Cerebellar nuclear complex (tissue), 1 donor: ENCODE measurements at places on chromosomes 11 and 22.

- DNase-seq: no peak
Measured at GRCh38 chr11:116994195-116994594, 104.0 kb downstream of the SIK3 start.

- DNase-seq: no peak
Measured at GRCh38 chr22:24460418-24461089, 33.2 kb downstream of the ADORA2A start.

- DNase-seq: no peak
Measured at GRCh38 chr11:99960536-99960935, 726.6 kb upstream of the ARHGAP42 start.

GRCh38 chr11:66316849-66317251 lies at the start of gene CD248:
TSS of gene CD248 (minus strand) at chr11:66317044. CDS start at chr11:66317027, 17 bp downstream.
- DNase-seq: no peak

- no peak for DNase-seq
Measured at GRCh38 chr11:36751996-36752395, 154.0 kb upstream of the RAG2 start.

- DNase-seq: no peak
Measured at GRCh38 chr22:20741634-20742581, 32.0 kb upstream of the SERPIND1 start.

DNA sequence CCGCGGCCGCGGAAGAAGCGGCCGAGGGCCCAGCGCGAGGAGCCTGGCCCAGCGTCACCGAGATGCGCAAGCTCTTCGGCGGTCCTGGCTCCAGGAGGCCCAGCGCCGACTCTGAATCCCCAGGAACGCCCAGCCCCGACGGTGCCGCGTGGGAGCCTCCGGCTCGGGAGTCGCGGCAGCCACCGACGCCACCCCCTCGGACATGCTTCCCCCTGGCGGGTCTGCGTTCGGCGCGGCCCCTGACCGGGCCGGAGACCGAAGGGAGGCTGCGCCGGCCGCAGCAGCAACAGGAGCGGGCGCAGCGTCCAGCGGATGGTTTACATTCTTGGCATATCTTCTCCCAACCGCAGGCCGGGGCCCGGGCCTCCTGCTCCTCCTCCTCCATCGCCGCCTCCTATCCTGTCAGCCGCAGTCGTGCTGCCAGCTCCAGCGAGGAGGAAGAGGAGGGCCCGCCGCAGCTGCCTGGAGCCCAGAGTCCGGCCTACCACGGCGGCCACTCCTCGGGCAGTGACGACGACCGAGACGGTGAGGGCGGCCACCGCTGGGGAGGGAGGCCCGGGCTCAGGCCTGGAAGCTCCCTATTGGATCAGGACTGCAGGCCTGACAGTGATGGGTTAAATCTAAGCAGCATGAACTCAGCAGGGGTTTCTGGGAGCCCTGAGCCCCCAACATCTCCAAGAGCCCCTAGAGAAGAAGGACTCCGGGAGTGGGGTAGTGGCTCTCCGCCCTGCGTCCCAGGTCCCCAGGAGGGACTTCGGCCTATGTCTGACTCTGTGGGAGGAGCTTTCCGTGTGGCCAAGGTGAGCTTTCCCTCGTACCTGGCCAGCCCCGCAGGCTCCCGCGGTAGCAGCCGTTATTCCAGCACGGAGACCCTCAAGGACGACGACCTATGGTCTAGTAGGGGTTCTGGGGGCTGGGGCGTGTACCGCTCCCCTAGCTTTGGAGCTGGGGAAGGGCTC lies 1.2 kb downstream of the ARHGEF17 start:
- no peak for DNase-seq
